M059J (cell line): ENCODE measurements at places on chromosomes 1 and 21. TPM values are rescaled to one million over a fixed set of nuclear protein-coding genes. Genes with fewer than 3 reads are reported as not detected.

- peak; percentile 80 for DNase-seq
Observed at GRCh38 chr1:218397752-218398339, 52.7 kb downstream of the TGFB2 start.

DNA sequence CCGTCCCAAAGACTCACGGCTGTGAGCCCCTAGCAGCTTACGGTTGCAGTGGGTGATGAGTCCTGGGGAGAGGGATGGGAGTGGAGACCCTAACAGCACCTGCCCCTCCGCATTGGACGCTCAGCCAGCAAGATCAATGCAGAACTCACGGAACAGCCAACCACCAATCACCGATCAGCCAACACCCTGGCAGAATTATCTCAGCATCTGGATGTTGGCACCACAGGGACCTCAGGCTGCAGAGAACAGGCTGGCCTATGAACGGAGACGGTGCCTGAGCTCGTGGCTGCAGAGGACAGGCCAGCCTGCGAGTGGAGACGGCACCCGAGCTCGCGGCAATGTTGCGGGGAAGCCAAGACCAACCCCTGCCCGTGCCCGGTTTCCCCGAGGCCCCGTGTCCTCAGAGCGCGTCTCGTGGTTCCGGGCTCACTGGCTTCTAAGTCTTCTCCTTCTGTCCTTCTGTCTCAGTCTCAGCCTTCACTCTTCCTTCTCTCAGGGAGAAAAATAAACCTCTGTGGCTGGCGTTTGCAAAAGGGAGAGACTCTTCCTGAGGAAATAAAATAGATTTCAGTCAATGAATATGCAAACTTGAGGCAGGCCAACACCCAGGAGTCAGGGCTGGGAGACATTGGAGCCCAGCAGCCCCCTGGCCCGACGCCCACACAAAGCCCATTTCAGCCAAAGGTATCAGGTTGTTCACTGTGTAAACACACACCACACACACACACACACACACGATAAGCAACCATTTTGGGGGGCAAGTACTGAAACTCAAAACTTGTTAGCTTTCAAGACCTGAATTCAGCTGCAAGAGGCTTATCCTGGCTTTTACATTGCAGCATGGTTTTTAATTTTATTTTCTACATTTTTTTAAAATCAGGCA lies 67.8 kb downstream of the SIK1 start:
- no peak for DNase-seq

GRCh38 chr21:36817732-36818450 lies 119.0 kb downstream of the SIM2 start:
- no peak for DNase-seq

The MAP10 gene
- 3.9 and 6.9 TPM in 2 replicates for total RNA-seq

DNA sequence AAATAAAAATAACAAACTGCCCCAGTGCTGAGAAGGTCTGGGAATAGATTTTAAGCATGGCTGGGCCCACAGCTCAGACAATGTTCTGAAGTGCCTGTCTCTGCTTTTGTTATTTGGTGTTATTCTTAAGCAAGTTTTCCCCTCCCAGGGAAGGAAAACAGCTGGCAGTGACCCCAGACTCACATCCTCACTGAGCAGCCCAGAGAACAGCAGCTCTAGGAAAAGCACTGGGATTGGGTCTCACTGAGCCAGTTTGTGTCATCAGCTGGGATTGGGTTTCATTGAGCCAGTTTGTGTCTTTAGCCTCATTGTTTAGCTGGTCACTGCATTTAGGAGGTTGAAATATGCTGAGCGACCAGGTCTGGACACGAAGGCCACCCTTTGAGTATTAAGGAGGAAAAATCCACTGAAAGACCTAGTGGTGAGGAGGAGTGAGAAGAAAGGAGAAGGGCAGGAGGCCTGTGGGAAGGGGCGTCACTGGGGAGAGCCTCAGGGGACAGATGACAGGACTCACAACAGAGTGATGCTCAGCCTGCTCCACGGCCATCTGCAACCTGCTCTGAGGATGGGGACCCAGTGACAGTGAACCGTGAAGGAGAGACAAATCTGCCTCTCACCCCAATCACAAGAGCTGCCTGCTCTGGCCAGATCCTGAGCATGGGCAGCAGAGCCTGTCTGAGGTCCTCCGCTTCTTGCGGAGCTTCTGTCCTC lies 103.8 kb downstream of the TOMM20 start:
- no peak for DNase-seq

- DNase-seq, result peak; percentile 32
Observed at GRCh38 chr1:180581635-180582039, 22.9 kb downstream of the OVAAL start.

The DNASE2B gene
- not detected in 2 replicates for total RNA-seq
